ENCODE measurements at places on chromosomes 12 and 14.

DNA sequence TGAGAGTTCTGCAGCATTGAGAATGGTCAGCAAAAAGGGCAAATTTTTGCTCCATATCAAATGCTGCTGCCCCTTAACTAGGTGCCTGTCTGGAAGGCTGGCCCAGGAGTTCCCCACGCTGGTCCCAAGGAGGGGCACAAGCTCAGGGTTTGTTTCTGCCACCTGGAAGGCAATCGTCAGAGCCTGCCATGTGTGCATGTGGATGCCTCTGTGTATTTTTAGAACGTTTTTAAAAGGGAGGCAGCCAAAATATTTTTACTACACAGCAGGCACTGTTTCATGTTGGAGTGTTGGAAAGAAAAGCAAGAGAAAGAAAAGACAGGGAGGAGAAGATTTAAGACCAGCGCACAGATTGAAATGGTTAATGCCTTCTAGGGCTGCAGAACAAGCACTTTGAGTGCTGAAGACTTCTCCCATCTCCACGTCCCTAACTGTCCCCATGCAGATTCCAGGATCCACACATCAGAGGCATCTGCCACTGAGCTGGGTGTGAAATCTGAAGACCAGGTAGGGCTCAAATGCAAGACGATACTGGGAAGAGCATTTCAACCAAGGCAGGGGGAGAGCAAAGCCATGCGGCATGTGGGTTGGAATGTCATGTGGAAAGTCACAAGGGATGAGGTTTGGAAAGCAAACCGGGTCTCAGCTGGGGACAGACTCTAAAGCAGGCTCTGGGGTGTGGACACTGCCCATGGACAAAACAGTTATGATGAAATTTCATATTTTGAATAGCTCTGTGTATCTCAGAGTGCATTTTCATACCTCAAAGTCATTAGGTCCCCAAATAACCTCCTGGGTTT is 557.2 kb downstream of the BCL11B start:
- no peak for DNase-seq

DNA sequence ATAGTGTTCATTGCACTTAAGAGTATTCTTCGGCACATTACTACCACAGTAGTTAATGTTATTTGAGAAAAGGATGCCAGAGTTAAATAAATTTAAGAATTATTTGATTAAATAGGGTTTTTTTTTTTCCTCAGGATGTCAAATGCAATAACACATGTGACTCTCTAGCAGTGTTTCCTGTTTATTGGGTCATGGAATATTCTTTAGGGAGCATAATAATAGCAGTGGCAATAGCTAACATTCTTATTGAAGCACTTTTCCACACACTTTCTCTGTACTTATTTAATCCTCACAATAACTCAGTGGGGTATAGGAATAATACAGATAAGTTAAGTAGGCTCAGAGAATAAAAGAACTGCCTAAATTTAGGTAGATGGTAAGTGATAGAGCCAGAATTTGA is 44.3 kb downstream of the SCYL2 start:
- DNase-seq, result no peak

- no peak for DNase-seq
Measured at GRCh38 chr12:57603815-57604453, 690 bp upstream of the DTX3 start.

DNA sequence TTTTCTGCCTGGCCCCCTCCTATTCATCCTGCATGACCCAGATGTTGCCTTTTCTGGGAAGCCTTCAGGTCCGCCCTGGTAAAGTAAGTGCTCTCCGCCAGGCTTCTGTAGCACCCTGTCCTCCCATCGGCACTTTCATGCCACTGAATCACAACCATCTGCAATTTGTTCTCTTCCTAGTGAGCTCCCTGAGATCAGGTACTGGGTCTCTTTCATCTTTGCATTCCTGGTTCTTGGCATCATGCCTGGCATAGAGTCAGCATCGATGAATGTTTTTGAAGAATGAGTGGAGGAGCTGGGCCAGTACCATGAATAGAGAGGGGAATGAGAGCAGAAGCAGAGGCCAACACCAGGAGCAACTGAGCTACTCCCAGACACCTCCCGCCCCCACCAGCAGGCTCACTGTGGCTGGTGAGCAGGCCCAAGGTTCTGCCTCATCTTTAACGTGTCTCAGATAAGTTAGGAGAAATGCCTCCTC is 13.1 kb downstream of the ZDHHC22 start:
- DNase-seq, result no peak

DNA sequence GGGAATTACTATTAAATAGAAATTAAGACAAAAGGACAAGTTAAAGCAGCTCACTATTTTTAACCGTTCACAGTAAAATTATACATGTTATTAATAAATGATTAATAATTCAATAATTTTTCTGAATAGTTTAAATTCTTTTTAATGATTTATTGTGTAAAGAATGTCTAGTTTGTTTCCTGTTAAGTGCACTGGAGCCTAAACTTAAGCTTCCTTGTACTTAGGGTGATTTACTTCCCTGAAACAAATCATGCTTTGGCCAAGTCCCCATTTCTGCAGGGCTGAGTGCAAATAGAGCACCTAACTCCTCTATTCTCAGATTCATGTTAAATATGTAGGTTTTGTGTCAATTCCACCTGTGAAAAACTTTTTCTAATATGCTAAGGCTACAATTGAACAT is 188.9 kb upstream of the PDZRN4 start:
- no peak for DNase-seq

DNA sequence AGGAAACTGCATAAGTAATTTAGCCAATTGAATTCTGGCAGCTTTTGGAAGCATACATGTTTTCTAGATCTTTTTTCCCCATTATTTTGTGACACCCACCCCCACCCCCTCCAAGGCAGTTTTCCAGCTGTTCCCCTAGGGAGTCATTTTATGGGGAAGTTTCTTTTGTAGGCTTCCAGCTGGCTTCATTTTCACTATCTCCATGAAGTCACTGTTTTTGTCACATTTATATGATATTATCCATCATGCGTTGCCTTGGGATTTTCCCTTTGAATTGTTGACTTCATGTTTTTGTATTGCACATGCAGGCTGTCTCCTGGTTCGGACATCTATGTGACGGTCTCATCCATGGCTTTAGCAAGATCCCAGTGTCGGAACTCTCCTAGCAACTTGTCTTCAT is 233.6 kb upstream of the RGS6 start:
- DNase-seq, result no peak

- no peak for DNase-seq
Measured at GRCh38 chr14:43591776-43592175, 915.3 kb downstream of the FSCB start.

All from omental fat pad (tissue), 4 donors.